ENCODE measurements at places on chromosomes 1 and 21.

GRCh38 chr1:92168657-92169056 lies 49.1 kb upstream of the C1orf146 start:
- DNase-seq = no peak

DNA sequence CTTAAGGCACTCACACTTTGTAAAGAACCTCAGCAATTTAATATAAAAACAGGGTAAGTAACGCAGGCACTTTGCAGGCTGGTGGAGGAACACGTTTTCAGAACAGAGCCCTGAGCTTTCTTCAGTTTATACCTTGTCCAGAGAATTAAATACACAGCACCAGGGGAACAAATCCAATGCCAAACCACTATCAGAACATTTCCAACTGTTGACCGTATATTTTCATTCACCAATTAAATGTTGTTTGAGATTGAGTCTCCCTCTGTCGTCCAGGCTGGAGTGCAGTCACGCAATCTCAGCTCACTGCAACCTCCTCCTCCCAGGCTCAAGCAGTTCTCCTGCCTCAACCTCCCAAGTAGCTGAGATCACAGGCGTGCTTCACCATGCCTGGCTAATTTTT lies 29.7 kb downstream of the CLSTN1 start:
- DNase-seq = no peak

GRCh38 chr1:160720356-160721085 lies 8.9 kb upstream of the CD48 start:
- DNase-seq = no peak

GRCh38 chr1:244393604-244394176 lies 58.0 kb downstream of the ADSS2 start:
- no peak for DNase-seq

- no peak for DNase-seq
Measured at GRCh38 chr1:159941141-159941540, 4.3 kb downstream of the IGSF9 start.

GRCh38 chr1:87123610-87124009 lies 205.1 kb upstream of the LMO4 start:
- no peak for DNase-seq

- no peak for DNase-seq
Measured at GRCh38 chr1:10851024-10852013, 54.9 kb upstream of the CASZ1 start.

- DNase-seq = no peak
Measured at GRCh38 chr1:178465011-178465410, 31.8 kb downstream of the CLEC20A start.

- DNase-seq = no peak
Measured at GRCh38 chr1:178052650-178053461, 41.0 kb upstream of the RASAL2 start.

- no peak for DNase-seq
Measured at GRCh38 chr21:41254090-41254700, 62.4 kb upstream of the FAM3B start.

DNA sequence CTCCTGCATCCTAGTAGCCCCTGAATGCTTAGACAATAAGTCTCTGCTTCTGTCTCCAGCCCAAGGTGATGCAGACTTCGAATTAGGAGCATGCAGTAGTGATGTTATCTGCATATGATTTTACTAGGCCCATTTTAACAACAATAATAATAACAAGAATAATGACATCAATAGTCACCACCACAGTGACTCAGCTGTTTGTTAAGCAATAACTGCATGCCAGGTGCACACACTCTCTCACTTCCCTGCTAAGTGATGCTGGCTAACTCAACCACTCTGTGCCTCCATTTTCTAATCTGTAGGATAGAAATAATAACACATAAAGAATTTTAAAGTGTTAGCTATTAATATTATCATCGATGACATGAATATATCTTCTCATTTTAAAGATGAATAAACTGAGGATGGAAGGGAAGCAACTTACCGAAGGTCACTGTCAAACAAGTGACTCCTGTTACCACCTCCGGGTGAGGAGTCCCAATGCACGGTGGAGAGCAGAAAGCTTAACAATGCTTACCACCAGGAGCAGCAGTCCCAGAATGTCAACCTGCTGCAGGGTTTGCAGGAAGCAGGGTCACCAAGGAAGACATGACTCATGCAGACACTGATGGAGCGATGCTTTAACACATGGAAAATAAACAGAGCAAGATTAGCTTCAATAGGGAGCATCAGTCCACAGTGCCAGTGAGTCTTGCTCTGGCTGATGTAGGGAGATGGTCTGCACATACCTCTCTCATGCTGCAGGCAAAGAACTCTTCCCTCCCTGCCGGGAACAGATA lies 290.2 kb downstream of the SPATA17 start:
- DNase-seq = no peak

- peak; percentile 69 for DNase-seq
Measured at GRCh38 chr1:91836331-91837040, 49.5 kb downstream of the TGFBR3 start.

DNA sequence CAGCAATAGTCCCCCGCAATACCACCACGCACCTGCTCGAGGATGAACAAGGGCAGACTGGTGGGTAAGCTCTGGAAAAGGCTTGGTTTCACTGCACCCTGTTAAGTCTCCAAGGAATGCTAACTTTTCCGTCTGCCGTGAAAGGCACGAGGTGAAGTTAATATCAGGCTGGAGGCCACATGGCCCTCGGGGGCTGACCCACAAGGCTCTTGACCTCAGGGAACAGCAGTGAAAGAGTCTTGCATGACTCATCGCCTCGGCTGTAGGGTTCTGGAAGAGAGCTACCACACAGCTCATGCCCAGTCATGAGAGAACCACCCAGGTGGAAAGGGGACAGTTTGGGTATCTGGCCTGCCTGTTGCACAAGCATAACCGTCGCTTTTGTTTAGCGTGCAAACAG lies 24.7 kb downstream of the SCCPDH start:
- DNase-seq = no peak

GRCh38 chr1:230572121-230573105 lies 69.9 kb upstream of the COG2 start:
- DNase-seq = no peak

DNA sequence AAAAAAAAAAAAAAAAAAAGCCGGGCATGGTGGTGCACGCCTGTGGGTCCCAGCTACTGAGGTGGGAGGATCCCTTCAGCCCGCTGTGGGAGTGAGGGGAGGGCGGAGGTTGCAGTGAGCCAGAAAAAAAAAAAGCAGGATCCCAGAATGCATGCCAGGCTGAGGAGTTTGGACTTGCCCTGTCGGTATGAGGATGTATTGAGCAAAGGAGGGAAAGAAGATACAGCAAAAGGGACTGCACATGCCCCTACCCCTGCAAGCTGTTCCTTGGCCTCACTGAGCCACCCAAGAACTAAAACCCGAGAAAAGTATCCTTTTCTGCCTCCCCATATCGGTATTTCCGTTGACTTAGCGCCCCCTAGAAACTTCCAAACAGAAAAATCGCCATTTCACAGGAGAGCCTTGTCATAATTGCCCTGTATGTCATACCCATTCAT lies 1.3 kb upstream of the GPATCH4 start:
- DNase-seq = peak; percentile 55

DNA sequence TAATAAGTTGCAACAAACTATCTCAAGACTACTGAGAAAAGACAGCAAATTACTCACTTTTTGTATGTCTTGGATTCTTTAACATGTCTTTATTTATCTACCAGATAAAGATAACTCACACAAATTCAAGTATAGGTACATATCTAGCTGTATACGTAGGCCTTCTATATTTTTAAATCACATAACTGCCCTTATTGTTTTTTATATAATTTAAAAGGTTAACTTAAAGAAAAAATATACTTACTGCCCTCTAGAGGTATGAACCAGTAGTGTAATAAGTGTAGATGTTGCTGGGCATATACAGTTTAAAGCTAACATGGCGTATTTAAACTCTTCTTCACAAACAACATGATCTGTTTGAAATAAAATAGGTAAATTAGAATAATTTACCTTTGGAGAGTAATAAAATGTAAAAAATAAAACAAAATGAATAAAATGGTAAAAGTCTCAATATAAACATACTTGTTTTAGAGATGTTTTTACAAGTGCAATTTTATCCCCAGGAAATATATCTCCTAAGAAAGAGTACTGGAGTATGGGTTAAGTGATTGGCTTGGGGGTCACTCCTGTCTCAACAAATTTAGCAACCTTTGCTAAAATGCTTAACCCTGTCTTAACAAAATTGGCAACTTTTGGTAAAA lies 235.2 kb downstream of the KCNT2 start:
- DNase-seq = no peak

- DNase-seq = peak; percentile 78
Measured at GRCh38 chr1:3664700-3665375, 12.5 kb downstream of the TP73 start.

DNA sequence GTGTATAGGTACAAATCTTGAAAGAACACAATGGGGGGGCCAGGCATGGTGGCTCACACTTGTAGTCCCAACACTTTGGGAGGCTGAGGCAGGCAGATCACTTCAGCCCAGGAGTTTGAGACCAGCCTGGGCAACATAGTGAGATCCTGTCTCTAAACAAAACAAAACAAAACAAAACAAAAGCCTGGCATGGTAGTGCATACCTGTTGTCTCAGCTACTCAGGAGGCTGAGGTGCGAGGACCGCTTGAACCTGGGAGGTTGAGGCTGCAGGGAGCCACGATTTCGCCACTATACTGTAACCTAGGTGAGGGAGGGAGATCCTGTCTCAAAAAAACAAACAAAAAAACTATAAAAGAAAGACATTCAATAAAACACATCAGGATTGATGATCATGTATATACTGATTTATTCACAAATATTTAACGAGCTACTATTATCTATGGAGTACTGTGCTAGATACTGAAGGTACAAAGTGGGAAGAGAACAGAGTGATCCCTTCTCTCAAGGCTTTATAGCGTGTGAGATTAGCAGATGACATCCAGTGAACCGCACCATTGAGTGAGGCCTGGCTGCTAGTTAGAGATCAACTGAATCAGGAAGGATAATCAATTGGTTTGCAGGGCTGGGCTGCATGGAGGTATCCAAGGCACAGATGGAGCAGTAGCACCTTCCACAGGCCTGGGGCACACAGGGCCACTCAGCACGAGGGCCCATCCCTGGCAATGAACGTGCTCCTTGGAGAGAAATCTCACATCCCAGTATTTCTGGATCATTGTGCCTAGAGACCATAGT lies 26.4 kb downstream of the ELF3 start:
- DNase-seq = no peak

GRCh38 chr1:119636491-119637089 lies 11.5 kb downstream of the ZNF697 start:
- DNase-seq = no peak

DNA sequence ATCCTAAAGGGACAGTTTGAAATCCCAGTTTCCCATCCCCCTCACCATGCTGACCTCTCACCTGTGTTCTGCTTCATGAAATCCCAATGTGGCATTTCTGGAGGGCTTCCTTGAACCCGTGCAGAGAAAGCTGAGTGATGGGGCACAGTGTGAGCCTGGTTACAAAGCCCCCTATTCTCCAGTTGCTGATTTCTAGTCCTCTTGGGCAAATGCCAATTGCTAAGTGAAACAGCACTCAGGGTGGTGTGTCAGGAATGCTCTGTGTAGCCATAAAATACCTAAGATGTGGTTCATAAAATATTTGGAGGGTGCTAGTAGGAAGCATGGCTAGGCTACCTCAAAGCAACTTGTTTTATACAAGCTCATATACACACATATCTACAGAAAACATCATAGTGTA lies 32.0 kb downstream of the SUSD4 start:
- no peak for DNase-seq

DNA sequence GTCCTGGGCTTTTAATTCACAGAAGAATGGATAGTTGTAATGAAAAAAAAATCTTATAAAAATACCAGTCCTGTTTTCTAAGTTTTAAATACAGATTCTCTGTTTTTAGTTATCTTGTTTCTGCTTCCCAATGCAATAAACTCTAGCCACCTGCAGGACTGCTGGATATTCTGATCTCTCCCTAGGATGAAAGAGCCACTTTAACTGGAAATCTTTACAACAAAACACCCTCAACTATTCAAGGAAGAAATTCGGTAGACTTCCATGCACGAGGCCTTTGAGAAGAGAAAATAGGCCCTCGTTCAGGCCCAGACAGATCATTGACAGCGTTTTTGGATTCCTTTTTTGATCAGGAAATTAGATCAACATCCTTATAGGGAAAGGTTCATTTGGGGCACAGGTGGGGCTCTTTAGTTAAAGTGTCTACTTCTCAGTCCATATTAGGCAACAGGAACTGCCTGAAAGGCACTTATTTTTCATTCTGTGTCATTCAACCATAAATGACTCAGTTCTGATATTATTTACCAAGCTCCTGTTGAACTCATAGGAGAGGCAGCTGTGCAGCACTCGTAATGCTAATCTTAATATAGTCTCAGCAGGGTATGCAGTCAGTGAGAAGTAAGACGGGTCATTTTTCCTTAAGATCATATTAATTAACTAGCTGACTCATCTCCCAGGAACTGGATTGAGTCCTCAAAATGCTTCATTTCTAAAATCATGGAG lies 71.1 kb upstream of the ERRFI1 start:
- DNase-seq = no peak

DNA sequence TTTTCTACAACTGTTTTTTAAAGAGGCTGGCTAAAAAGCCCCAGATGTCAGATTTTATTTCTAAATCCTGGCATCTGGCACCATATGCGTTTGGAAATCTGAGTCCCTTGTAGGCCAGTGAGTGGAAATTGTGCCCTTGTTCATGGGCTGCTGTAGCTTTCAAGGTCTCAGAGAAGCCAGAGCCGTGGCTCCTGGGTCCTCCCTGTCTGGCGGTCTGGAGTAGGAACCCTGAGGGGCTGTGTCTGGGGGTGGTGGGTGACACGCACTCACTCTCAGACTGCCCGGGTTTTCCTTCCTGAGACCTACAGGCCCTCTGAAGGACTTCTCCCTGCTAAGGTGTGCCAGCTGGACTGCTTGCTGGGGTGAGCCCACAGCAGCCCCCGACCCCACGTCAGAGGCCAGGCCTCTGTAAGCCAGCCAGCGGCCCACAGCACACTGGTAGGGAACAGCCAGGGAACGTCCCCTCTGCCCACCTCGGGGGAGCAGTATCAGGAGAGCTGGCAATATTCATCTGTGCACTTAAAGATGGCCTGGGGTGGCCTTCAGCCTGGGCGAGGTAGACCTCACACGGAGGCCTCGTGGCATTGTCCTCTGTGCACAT lies 151.5 kb downstream of the PEX14 start:
- DNase-seq = no peak

GRCh38 chr1:92481599-92481925 lies 5.2 kb downstream of the GFI1 start:
- peak; percentile 27 for DNase-seq

GRCh38 chr1:155859881-155860871 lies 809 bp downstream of the SYT11 start:
- DNase-seq = peak; percentile 69

- no peak for DNase-seq
Measured at GRCh38 chr1:202765721-202766120, 42.5 kb downstream of the KDM5B start.

GRCh38 chr1:20381045-20381641 lies 90.5 kb downstream of the VWA5B1 start:
- DNase-seq = no peak

GRCh38 chr1:193237381-193237978 lies 51.1 kb upstream of the B3GALT2 start:
- DNase-seq = no peak

All from NCI-H526 (cell line).